ENCODE measurements at places on chromosomes 13 and 19.
A peak's percentile ranks its signal among the peaks of the same experiment; 100 is the strongest.

- DNase-seq: no peak
Measured at GRCh38 chr13:99347911-99348451, 40.8 kb upstream of the GPR183 start.

DNA sequence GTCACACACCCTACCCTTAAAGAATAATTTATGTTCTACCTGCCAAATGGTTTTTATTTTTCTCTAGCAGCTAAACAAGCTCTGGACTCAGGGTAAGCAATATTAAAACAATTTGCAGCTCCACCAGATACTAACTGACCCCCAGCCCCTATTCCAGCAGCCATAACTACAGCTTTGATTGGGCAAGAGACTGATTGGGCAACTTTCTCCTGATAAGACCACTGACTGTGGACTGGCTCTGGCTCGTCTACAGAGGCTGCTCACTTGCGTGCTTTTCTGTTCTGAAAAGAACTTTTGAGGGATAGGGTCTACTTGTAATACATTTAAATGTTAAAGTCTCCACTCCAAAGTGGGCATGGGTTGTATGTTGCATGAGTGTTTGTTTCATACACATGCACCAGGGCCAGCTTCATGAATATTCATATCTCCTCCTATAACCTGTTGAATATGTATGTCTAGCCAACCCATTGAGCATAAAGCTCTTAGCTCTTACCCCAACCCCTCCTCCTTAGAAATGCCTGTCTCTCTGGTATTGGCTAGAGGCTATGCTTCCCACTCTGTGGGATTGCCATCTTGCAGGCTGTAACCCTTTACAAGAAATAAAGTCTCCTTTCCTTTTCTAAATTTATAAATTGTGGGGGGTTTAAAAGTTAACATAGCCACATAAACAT is 19.9 kb downstream of the OR7A5 start:
- DNase-seq: no peak

DNA sequence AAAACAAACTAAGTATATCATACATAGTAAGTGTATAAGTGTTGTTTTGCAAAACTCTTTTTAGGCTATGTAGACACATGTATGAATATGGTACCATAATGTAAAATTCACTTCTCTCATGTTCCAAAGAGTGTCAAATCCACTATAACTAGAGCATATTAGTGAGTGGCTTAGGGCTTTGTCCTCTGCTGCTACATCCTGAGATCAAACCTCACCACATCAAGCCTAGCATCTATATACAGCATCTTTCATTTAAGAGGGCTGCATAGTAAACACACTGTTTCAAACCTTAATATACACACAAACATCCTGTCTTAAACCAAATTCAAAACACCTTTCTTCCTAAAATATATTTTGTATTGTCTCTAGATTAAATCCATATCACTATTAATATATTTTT is 38.7 kb downstream of the ELF1 start:
- DNase-seq: no peak

GRCh38 chr19:39052243-39052746 is 19.9 kb upstream of the FBXO27 start:
- DNase-seq: peak; percentile 76
